ENCODE measurements at places on chromosomes 13 and 19.
A peak's percentile ranks its signal among the peaks of the same experiment; 100 is the strongest.

DNA sequence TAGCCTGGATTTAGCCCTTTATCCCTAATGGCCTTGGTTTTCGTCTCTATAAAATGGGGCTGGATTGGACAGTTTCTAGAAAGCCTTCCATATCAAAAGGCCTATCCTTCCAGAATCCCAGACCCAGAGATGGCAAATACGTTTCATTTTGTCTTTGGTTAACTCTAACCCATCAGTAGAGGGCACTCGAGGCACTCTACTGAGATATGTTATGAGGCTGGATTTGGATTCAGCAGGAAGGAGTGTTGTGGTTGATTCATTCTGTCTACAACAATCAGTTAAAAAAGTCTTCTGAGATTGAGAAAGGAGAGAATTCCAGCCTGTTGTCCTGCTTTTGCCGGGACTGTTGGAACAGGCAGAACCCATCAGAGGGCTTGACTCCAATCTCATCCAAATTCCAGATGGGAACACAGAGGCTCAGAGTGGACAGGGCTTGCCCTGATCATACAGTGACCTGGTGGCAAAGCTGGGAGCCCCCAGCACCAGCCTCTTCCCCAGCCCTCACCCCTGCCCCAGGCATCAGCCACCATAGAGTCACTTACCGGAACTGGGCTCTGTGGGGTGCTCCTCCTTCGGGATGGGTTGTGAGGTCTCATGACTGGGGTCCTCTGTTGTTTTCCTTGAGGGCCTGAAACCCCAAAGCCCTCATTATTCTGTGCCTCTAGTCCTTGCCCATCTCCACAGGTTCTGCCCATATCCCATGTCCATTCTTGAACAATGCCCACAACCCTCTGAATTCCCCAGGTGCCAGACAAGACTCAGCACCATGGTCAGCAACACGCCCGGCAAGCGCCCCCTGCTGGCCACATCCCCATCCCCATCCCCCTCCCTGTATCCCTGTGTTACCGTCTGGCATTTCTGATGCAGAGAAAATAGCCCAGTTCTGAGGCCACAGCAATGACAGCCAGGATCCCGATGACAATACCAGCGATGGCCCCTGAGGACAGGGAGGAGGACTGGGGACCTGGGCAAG lies 12.3 kb upstream of the ZNF180 start:
- DNase-seq, result no peak

DNA sequence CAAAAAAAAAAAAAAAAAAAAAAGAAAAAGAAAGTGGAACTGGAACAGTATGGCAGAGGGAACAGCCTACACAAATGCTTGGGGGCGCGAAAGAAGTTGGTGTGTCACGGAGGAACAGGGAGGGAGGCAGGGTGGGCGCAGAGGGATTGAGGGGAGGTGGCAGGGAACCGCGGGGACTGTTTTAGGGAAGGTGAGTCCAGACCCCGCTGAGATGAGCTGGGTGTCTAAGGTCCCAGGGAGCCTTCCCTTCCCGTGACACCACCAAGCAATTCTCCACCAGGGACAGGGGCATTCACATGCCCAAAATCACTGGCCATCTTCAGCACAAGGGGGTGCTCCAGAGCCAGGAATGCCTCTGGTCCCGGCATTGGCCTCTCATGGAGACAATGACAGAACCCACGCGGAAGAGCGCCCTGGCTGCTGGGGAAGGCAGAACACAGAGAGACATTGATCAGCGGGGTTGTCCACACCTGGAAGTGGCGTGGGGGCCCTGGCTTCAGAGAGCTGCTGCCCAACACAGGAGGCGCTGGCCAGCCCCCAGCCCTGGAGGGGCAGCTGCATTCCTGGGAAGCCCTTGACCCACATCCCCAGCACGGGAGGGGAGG lies 6.9 kb downstream of the PEAK3 start:
- peak; percentile 59 for DNase-seq

- DNase-seq, result no peak
Measured at GRCh38 chr19:14182476-14182875, 23.5 kb downstream of the ADGRL1 start.

DNA sequence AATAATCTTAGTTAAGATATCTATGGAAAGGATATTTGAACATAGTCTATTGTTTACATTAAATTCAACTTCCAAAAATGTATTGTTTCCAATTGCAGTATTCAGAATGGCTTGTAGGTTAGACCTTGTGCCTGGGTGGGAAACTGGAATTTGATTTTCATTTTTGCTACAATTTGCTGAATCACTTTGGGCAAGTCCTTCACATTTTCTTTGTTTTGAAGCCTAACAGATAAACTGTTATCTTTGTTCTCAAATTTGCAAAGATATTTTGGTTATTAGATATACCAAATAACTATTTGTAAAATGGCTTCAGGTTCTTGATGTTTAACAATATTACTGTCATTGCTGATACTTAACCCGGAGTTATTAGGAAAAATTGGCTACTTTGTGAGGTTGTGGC lies 82.6 kb downstream of the WDFY2 start:
- no peak for DNase-seq

- DNase-seq, result peak; percentile 41
Measured at GRCh38 chr19:6087074-6087571, 23.2 kb downstream of the RFX2 start.

GRCh38 chr13:95269756-95270155 lies 31.5 kb downstream of the ABCC4 start:
- no peak for DNase-seq

DNA sequence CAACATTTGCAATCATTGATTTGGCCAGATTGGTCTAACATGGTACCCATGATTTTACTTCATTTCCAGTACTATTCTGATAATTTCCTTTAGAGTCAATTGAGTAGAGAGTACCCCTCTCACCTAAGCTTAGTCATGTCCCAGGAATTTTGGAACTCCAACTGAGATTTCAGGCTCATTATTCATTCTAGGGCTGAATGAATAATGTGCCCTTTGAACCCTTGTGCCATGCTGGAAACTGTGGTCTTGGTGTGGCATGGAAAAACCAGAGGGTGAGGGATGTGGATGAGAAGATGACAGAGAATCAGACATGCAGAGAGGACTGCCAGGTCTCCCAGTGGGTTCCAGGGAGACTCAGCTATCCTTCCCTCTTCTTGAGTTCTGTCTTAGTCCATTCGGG lies 30.2 kb downstream of the ITM2B start:
- no peak for DNase-seq

GRCh38 chr19:46788968-46789338 lies 559 bp upstream of the SLC1A5 start:
- no peak for DNase-seq

- no peak for DNase-seq
Measured at GRCh38 chr13:58625703-58626389, 994.3 kb downstream of the PCDH17 start.

DNA sequence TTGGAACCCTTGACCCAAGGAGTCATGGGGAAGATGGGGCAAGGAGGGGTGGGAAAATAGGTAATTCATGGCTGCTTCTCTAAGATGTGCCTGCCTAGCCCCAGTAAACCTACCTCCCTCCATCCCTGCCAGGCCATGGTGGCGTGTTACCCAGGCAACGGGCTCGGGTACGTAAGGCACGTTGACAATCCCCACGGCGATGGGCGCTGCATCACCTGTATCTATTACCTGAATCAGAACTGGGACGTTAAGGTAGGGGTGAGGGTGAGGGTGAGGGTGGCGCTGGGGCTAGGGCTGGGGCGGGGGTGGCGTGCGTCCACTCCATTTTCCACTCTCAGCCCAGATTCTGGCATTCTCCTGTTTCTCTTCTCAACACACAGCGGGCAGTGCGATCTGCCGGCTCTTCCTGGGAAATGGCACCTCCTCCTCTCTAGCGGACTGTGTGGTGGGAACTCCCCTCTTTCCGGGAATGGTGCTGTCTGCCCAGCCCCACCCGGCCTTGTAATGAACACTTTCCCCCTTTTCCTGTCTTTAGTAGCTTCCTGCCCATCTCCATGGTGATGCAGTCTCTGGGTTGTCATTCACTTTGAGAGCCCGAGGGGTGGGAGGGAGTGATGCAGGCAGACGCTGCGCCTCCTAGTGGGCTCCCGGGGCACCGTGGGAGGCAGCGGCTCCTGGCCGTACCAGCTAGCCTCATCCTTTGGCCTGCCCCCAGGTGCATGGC lies 7.6 kb downstream of the EGLN2 start:
- DNase-seq, result no peak

GRCh38 chr19:32471095-32471494 lies 65.5 kb downstream of the DPY19L3 start:
- DNase-seq, result no peak

DNA sequence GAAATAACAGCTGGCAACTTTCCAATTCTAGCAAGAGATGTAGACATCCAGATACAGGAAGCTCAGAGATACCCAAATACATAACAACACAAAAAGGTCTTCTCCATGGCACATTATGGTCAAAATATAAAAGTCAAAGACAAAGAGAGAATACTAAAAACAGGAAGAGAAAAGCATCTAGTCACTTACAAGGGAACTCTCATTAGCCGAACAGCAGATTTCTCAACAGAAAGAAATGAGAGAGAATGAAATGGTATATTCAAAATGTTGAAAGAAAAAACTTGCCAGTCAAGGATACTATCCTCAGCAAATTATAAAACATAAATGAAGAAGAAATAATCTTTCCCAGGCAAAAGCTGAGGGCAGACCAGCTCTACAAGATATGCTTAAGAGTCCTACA lies 12.4 kb downstream of the ZNF780A start:
- no peak for DNase-seq

- no peak for DNase-seq
Measured at GRCh38 chr19:12868540-12869112, 12.6 kb downstream of the DNASE2 start.

DNA sequence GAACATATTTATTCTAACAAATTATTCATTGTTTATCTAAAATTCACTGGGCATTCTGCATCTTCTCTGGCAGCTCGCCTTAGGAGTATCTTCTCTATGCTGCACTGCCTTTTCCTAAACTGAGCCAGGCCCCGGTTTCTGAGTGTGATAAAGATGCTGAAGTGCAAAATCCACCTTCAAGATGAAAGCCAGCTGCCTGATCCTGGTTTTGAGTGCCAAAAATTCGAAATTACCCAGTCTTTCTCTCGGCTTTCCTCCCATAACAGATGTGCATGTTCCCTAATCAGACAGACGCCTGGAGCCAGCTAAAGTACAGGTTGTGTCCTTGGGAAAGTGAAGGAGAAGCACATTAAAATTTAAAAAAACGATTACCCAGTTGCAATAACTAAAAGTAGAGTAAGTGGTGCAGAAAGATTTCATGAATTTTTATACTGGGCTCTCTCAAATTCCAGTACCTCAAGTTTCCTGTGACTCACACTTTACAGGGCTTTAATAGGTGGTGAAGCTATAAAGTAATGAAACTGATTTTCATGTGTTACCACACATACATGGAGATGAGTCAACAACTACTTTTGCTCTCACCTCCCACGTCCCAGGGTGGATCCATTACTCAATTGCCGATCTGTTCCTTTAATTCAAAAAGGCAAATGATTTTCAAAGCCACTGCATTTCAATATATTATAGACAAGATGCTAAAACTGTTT lies 65.0 kb upstream of the GTF2F2 start:
- no peak for DNase-seq

GRCh38 chr19:3366753-3367627 lies 607 bp downstream of the NFIC start:
- DNase-seq, result peak; percentile 22

- DNase-seq, result no peak
Measured at GRCh38 chr19:11539495-11540365, 1.1 kb downstream of the CNN1 start.

DNA sequence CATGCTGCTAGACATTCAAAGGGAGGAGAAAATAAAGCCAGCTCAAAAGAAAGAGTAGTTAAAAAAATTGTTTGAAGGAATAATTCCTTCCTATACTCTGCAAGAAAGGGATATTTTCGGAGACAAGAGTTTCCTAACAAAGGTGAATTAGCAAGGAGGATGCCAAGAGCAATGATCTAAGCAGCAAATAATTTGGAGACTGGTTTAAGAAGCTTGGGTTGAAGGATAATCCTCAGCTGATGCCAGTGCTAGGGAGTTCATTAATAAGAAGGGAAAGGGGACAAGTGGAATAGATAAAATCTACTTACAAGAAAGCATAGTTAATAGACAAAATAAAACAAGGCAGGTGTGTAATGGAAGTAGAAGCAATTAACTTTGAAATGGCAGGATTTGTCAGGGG lies 372.3 kb downstream of the NDFIP2 start:
- DNase-seq, result no peak

- DNase-seq, result no peak
Measured at GRCh38 chr13:39909634-39910033, 254.2 kb downstream of the COG6 start.

DNA sequence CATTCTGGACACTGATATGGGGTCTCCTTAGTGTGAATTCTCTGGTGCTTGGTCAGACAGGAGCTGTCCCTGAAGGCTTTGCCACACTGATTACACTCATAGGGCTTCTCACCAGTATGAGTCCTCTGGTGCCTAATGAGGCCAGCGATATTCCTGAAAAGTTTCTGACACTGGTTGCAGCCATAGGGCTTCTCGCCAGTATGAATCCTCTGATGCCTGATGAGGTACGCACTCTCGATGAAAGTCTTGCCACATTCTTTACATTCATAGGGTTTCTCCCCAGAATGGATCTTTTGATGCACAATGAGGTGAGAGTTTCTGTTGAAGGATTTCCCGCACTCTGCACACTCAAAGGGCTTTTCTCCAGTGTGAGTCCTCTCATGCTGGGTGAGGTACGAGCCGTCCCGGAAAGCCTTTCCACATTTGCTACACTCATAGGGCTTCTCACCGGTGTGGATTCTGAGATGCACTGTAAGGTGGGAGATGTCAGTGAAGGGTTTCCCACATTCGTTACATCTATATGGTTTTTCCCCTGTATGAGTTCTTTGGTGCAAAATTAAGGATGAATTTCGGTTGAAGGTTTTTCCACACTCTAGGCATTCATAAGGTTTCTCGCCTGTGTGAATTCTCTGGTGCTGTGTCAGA lies 22.4 kb downstream of the ZNF329 start:
- DNase-seq, result no peak

DNA sequence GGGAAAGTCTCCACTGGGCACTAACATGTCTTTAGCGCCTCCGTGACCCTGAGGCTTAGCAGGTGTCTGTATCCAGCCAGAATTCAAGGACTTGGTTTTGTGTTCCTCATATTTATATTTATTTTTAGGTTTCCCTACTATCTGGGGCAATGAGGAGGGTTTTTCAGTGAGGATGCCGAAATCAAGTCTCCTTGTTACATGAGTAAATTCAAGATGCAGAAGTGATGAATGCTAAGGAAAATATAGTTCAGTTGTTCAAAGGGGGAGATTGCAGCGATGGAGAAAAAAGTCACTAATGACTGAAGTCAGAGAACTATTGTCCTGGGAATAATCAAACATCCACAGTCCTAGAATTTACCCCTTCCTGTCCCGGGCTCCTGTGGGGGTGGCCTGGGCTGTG lies 791 bp upstream of the ADGRE2 start:
- DNase-seq, result no peak

DNA sequence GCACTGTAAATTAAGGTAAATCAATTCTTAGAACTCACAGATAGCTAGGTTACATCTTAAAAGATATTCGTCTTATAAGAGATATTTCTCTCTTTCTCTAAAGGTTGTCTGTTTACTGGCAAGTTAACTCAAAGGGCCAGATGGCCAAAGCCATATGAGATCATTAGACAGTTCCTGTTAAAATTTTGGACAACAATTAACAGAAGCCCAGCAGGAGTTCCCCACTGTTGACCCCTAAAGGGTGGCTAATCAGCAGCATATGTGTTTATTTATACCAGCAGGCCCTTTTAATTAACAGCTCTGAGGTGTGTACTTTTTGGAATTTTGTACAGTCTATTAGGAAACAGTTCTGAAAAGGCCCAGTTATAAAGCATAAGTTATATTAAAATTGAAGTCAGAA lies 245.8 kb downstream of the LIG4 start:
- no peak for DNase-seq

GRCh38 chr19:15815306-15815705 lies at the start of gene OR10H1:
Gene OR10H1 (minus strand): TSS chr19:15815664. CDS start chr19:15808037, 7,627 bp downstream.
- no peak for DNase-seq
